ENCODE measurements at places on chromosomes 16 and 17.

DNA sequence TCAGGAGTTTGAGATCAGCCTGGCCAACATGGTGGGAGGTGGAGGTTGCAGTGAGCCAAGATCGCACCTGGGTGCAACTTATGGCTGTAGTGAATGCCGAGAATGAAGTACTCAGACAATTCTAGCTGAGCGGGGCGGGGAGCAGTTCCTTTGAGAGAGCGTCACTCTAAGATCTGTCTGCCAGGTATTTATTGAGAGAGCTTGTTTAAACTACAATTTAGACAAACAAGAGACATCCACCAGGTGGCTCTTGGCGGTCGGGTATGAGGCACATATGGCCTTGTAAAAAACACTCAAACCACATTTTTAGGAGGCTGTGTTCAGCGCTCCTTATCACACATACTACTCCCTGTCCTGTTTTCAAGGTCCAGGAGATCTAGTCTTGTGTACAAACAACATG lies 40.6 kb upstream of the CDH1 start:
- no peak overlapping the region for H3K4me3 ChIP-seq
- no peaks in the 10 kb centered on the region for H3K36me3 ChIP-seq
- no peak for DNase-seq
- H3K27ac ChIP-seq, result no peak overlapping the region
- H3K4me1 ChIP-seq, result no peaks in the 10 kb centered on the region

DNA sequence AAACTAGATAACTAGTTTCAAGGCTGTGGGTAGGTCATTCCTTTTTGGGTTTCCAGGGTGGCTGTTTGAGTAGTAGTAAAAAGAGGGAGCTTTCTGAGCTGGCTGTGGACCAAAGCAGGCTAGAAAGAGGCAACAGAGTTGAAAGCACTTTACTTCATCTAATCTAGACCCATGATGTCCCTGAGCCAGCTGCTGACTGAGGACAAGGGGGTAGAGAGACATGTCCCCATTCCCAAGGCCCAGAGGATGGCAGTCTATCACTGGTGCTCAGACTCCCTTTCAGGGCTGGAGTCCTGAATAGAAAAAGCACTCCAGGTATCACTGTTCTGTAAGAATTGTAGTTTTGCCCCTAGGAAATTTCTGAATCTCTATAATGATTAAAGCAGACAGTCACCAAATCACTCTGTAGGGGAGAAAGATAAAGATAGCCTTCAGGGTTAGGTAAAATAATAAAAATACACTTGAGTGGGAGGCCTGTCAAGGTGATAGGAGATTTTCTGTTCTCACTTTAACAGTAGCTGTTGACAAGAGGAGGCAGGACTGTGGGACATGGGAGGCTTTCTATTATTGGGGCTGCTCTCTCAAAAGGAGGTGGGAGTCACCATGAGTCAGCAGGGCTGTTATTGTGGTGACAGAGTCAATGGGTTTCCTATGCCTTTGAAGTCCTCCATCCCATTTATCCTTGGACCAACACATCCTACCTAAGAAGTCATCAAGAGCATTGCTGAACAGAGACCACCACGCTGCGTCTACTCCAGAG lies 190.2 kb upstream of the MPHOSPH6 start:
- DNase-seq, result no peak
- no peaks in the 10 kb centered on the region for H3K36me3 ChIP-seq
- H3K27ac ChIP-seq, result no peak overlapping the region
- H3K27me3 ChIP-seq, result no peaks in the 10 kb centered on the region
- no peaks in the 10 kb centered on the region for H3K4me1 ChIP-seq
- no peak overlapping the region for H3K4me3 ChIP-seq

DNA sequence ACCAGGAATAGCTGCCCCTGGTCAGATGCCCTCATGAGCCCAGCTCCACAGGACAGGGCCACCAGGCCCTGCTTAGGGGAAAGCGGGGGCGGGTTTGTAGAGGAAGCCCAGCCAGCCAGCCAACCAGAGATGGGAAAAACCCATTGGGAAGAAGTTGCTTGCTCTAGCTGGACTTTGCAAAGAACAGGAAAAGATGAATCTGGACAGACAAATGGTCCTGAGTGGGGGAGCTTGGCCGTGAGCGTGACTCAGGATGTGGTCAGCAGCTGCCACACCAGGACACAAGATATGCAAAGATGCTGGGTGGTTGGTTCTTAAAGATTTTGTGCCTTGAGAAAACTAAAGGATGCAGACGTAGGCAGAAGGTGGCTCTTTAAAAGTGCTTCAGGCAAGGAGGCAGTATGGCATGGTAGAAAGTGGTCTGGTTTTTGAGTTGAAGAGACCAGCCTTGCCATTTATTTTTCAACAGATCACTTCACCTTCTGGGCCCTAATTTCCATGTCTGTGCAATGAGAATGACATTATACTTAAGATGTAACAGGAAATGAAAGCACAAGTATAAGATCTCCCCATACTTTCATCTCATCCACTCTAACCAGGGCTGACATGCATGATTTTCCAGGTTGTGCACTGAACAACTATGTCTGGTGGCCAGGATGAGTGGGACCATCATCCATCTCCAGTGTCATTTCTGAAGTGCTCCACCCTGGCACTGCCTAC lies 27.8 kb upstream of the HEATR6 start:
- H3K27me3 ChIP-seq, result no peaks in the 10 kb centered on the region
- H3K4me3 ChIP-seq, result no peak overlapping the region
- no peaks in the 10 kb centered on the region for H3K36me3 ChIP-seq
- no peak overlapping the region for H3K27ac ChIP-seq

DNA sequence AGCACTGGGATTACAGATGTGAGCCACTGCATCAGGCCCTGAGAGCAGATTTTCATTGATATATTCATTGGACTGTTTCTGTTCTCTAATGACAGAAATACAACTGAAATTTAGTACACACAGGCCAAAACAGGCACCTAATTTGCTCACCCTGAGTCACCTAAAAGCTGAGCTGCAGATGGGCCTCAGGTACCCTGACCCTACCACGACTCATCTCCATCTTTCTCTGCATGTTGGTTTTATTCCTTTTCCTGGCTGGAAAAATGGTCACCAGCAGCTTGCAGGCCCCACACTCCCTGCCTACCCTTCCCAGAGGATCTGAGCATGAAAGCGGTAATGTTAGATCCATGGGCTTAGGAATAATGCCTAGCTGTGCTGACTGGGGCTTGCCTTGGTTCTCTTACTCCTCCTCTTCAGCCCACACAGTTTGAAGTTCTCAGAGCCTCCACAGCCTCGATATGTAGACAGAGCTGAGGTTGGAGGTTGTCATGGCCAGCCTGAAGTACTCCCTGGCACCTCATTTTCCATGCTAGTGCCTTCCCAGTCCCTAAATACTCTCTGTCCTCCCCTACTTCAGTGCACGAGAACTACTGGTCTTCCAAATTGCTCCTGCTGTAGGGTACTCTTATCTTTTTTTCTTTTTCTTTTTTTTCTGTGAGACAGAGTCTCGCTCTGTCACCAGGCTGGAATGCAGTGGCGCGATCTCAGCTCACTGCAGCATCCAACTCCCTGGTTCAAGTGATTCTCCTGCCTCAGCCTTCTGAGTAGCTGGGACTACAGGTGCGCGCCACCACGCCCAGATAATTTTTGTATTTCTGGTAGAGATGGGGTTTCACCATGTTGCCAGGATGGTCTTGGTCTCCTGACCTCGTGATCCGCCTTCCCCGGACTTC lies 51.1 kb downstream of the CENPV start:
- peaks cover 5% of the 10 kb centered on the region for H3K4me1 ChIP-seq
- no peaks in the 10 kb centered on the region for H3K27me3 ChIP-seq
- DNase-seq, result no peak
- H3K27ac ChIP-seq, result no peak overlapping the region
- H3K36me3 ChIP-seq, result no peaks in the 10 kb centered on the region

- no peak overlapping the region for H3K4me3 ChIP-seq
- no peak overlapping the region for H3K27ac ChIP-seq
- peaks cover 29% of the 10 kb centered on the region for H3K4me1 ChIP-seq
- no peak for DNase-seq
- H3K27me3 ChIP-seq, result no peaks in the 10 kb centered on the region
These were observed 4.6 kb upstream of the GSE1 start for GRCh38 chr16:85608515-85608885.

- no peak overlapping the region for H3K4me3 ChIP-seq
- H3K27ac ChIP-seq, result peak overlapping the region; percentile 39
- no peaks in the 10 kb centered on the region for H3K36me3 ChIP-seq
- no peak for DNase-seq
- peaks cover 12% of the 10 kb centered on the region for H3K4me1 ChIP-seq
These were observed 77.8 kb downstream of the MRC2 start for GRCh38 chr17:62705156-62705777.

DNA sequence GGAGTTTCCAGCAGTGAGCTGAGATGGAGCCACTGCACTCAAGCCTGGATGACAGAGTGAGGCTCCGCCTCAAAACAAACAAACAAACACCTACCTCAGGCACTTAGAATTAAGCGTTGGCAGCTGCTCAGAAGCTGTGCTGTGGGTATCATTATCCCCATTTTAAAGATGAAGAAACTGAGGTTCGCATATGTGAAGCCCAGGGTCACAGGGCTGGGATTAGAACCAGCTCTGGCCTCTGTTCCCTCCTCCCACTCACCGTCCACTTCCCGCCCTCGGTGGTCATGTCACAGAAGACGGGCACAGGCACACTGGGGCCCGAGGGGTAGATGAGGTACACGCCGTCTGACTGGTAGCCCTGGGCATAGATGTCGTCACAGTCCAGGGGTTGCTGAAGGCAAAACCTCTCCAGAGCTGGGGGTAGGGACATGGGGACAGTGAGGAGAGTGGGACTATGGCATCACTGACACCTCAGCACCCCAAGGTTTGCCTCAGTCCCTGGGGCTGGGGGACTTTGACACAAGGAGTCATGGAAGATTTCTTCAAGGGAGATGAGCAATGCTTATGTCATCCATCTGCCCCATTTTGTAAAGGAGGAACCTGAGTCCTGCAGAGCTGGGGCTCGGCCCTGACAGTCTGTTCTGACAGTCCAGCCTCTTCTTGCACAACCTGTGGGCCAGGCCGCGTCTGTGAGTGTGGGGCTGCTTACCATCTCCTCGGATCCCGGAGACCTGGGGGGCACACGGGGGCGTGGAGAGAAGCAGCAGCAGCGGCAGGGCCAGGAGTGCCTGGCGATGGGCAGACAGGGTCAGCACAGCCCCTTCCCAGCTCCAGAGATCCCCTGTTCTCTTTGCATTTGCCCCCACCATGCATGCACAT lies 700 bp downstream of the MFAP4 start:
- peak; percentile 78 for DNase-seq
- no peaks in the 10 kb centered on the region for H3K36me3 ChIP-seq
- peaks cover 45% of the 10 kb centered on the region for H3K4me1 ChIP-seq
- peak overlapping the region; percentile 89 for H3K27ac ChIP-seq

GRCh38 chr17:32189343-32189742 lies 47.0 kb downstream of the RHOT1 start:
- H3K27ac ChIP-seq, result no peak overlapping the region
- H3K36me3 ChIP-seq, result no peaks in the 10 kb centered on the region
- H3K4me1 ChIP-seq, result no peaks in the 10 kb centered on the region
